ENCODE measurements at places on chromosomes 7 and 10.

- DNase-seq, result no peak
These were observed 9.8 kb upstream of the ACTA2 start for GRCh38 chr10:88962336-88962735.

GRCh38 chr10:6365384-6365783 lies 162.7 kb downstream of the PFKFB3 start:
- DNase-seq, result no peak

GRCh38 chr10:8035641-8036470 lies 18.6 kb upstream of the GATA3 start:
- DNase-seq, result no peak

DNA sequence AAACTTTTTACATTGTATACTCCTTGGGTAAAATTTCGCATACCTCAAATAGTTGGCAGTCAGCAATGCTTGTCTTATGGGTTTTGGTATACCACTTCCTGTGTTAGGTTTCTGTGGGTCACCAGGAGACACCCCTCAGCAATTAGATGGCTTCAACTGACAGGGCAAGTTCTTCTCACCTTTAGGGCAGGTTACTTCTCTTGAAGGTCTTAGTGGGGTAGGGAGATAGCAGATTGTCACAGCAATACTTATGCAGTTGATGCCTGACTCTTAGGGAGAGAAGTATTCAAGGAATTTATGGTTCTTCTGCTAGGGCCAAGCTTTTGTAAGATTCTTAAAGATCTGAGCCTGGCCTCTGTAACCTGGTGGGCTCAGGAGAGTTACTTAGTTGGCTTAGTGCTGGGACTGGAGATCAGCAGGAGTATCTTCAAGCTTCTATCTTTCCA lies 42.9 kb downstream of the MKLN1 start:
- no peak for DNase-seq

DNA sequence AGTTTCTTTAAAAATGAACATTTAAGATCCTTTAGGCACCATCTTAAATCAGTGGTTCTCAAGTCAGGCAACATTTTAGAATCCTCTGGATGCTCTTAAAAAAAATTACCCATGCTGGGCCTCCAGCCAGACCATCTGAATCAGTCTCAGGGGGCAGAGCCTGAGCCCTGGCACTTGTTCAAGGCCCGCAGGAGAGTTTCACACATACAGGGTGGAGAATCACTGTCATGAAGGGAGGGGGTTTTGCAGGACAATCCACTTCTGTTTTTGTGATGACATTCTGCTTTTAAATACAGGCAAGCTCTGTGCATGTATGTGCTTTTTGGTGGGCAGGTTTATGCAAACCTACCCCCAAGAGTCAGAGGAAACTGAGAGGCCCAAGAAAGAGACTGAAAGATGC lies 268.6 kb downstream of the SEC23IP start:
- no peak for DNase-seq

- no peak for DNase-seq
These were observed 72.8 kb upstream of the MPP7 start for GRCh38 chr10:28375399-28376354.

DNA sequence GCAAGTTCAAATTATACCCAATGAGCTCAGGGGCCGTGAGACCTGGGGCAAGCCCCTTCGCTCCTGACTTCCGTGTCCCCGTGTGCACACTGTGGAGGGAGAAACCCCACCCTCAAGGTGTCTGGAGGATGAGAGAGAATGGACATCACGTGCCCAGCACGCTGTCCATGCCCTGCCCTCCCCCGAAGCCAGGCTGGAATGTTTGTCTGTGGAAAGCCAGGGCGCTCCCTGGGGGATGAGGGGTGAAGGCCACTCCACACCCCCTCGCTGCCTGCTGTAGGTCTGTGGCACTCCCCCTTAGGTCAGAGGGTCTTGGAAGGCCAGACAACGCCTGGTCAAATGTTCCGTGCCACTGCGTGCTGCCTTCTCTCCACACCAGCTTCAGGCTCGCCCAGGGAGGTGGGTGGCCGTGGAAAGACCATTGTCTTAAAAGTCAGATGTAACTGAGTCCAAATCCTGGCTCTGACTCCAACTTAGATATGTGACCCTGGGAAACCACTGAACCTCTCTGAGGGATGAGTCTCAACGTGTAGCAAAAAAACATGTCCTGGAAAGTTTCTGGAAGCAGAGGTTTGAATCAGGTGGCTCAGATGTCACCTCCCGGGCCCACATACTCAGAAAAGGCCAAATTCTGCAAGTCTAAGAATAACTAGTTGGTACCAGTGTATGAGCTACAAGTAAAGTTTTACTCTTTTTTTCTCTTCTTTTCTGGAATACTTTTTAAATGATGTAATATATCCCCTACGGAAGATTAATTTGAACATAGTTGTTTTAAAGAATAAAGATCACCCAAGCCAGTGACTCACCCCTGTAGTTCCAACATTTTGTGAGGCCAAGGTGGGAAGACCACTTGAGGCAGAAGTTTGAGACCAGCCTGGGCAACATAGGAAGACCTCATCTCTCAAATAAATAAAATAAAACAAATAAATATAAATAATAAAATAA lies 24.9 kb downstream of the RCC1L start:
- no peak for DNase-seq

DNA sequence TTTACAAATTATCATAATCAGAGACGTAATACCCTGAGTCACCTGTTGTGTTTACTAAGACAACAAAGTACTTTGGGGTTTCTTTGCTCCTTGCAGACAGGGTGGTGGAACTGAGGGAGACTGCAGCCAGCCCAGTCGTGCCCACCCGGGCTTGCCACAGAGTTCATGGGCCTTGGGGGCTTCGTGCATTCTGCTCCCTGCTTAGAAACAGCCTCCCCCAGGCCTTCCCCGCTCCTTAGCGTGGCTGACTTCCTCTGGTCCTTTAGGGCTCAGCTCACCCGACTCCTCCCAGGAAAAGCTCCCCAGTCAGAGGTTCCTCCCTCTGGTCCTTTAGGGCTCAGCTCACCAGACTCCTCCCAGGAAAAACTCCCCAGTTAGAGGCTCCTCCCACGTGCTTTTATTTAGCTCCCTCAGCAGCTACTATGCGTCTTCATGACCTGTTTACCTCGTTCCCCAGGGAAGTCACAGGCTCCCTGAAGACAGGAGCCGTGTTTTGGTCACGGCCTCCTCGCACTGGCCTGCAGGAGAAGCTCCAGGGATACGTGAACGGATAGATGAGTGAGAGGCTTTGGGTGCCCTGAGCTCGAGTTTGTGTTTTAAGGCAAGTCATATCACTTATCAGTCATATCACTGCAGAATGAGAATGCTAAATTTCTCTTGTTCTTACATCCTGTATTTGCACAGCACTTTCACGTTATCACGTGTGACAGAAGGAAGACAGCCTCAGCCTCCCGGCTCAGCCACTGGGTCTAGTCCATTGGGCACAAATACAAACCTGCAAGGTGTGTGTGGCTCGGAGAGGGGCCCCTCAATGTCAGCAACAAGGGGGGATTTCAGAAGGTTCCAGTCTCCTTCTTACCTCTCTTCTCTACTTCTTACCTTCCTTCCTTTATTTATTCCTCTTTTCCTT lies 52.7 kb upstream of the VIPR2 start:
- peak; percentile 21 for DNase-seq

GRCh38 chr7:117435475-117436043 lies 8.3 kb upstream of the ASZ1 start:
- DNase-seq, result no peak

DNA sequence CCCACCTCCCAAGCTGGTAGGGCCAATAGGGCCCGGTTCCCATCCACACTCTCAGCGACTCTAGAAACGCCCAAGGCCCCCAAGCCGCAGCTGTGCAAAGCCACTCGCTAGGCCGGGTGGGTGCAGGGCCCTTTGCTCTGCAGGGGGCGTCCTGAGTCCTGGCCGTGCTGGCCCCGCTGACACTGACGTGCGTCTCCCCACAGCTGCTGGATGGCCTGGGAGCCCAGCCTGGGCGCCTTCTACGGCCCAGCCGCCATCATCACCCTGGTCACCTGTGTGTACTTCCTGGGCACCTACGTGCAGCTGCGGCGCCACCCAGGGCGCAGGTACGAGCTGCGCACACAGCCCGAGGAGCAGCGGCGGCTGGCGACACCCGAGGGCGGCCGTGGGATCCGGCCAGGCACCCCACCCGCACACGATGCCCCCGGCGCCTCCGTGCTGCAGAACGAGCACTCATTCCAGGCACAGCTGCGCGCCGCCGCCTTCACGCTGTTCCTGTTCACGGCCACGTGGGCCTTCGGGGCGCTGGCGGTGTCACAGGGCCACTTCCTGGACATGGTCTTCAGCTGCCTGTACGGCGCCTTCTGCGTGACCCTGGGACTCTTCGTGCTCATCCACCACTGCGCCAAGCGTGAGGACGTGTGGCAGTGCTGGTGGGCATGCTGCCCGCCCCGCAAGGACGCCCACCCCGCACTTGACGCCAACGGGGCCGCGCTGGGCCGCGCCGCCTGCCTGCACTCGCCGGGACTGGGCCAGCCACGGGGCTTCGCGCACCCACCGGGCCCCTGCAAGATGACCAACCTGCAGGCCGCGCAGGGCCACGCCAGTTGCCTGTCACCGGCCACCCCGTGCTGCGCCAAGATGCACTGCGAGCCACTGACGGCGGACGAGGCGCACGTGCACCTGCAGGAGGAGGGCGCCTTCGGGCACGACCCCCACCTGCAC lies 31.6 kb upstream of the KNDC1 start:
- DNase-seq, result no peak

DNA sequence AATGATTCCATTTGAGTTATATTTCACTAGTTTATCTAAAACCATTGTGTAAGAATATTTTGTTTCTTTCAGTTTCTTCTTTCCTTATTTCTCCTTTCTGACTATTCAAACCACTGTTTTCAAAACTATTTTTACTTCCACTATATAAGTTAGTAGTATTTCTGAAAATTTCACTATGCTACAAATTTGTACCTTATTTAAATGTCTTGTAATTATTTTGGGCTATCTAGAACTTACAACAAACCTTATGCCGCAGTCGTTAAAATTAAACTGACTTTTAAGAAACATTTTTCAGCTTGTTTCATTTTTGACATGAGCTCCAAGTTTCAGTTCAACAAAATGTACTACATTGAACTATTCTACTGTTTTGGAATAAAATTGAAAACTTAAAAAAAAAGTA lies 1.8 kb downstream of the TFEC start:
- DNase-seq, result no peak

DNA sequence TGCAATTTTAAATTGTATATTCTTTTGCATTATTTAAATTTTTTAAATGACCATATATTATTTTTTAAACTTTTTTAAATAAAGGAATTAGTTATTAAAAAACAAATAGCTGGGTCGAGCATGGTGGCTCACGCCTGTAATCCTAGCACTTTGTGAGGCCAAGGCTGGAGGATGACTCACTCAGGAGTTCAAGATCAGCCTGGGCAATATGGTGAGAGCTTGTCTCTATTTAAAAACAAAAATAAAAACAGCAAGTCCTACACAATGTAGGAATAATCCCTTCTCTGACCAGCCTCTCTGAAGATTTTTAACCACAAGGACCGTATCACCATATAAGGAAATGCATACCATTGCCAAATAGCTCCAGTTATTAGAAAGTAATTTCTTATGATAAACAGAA lies 19.6 kb downstream of the NOC3L start:
- DNase-seq, result no peak

DNA sequence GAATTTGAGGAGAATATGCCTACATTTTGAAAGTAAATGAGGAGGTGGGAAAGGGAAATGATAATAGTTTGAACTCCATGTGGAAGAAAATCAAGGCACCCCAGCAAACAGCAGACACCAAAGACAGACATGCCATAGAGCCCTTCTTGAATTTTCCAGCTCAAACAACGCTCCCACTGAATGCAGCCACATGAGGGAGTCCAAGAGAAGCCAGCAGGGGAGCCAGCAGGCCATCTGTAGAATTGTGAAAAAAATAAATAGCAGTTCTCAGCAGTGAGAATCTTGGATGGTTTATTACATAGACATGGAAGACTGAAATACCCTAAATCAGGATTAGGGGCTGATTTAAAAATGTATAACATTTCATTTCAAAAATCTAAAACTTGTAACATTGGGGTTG lies 1567.3 kb upstream of the LRRTM3 start:
- no peak for DNase-seq

- no peak for DNase-seq
These were observed 83.3 kb downstream of the VWDE start for GRCh38 chr7:12320241-12320986.

- no peak for DNase-seq
These were observed 2.7 kb upstream of the UNCX start for GRCh38 chr7:1229956-1230355.

GRCh38 chr7:98674461-98674860 lies 57.4 kb downstream of the NPTX2 start:
- DNase-seq, result no peak

- no peak for DNase-seq
These were observed 1.4 kb upstream of the KLF6 start for GRCh38 chr10:3786295-3787015.

DNA sequence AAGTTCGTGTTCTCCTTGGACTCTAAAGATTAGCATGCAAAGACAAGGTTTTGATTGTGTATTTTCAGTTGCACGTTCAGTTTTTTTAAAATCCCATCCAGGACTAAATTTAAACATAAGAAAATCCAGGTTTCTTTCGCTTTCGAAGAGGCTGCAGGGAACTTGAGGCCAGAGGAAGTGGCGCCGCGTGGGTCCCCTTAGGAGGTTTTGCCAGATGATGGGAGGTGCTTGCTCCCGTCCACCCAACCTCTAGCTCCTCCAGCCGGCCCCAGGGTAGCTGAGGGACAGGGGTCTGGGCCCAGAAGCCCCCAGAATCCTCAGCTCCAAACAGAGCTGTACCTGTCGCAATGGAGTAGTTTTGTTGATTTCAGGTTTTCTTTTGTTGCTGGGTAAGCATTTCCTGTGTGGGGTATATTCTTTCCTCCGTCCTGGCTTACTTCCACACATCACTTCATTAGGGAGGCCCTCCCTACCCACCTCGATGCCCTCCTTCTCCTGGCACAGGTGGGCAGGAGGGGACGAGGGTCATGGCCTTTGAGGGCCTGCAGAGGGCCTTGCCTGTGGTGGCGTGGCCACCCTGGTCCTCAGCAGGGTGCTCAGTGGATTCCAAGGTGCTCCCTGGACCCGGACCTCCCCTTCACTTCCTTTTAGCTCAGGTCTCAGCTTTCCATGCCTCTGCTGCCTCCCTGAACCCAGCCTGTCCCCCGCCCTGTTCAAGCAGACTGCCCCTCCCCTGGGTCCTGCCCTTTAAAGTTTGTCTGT lies 32.6 kb downstream of the LHPP start:
- DNase-seq, result no peak

DNA sequence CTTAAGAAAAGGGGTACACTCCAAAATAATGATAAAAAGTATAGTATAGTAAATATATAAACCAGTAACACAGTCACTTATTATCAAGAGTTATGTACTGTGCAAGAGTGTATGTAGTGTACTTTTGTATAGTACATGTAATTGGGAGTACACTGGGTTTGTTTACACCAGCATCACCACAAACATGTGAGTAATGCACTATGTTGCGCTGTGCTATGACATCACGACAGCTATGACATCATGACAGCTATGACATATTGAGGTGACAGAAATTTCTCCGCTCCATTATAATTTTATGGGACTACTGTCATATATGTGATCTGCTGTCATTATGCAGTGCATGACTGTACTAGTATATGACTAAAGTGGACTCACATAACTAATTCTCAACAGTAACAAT lies 84.6 kb downstream of the KMT2C start:
- DNase-seq, result no peak

All from activated T-cell treated with anti-CD3 and anti-CD28 coated beads for 48 hours (primary cell).